ENCODE measurements at places on chromosomes 1 and 21.

DNA sequence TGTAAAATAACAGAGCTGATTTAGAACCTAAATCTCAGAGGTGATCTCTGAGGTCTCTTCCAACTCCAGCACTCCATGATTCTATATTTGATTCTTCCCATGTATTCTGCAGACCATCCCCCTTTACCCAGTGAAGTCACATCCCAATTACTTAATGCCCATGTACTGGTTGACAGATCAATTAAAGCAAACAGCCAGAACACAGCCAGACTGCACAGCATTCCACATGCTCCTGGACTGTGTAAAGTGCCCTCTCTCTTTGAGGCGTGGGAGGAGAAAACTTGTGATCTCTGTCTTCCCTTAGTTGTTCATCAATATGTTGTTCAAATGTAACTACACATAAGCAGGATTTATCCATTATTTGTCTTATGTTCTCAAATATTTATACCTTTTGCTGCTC lies 18.1 kb downstream of the NOS1AP start:
- DNase-seq: no peak

- no peak for DNase-seq
These were observed 2.4 kb upstream of the CEP350 start for GRCh38 chr1:179952186-179952585.

DNA sequence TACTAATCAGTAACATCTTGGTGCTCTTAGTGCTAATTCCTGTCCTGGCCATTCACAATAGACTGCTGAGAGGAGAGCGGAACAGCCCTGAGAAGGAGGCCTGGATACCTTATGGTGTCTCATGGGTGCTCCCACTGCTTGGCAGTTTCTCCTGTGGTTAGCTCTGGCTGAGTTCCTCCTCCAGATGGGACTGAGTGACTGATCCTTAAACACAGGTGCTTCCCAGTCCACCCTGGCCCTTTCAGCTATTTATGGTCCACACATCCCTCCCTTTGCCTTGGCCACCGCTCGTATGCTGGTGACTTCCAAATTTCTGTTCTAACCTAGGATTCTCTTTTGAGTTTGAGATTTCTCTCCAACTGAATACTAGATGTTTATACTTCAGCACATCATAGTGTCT lies 157.0 kb upstream of the CACNA1E start:
- DNase-seq: no peak

- DNase-seq: peak; percentile 47
These were observed 12.0 kb upstream of the RHBG start for GRCh38 chr1:156356875-156357534.

GRCh38 chr1:237228421-237228820 lies 186.4 kb downstream of the RYR2 start:
- DNase-seq: no peak

- peak; percentile 86 for DNase-seq
These were observed at the start of gene CLSTN1 for GRCh38 chr1:9823943-9824701. Gene CLSTN1 (minus strand): TSS chr1:9823965. CDS start chr1:9823733, 232 bp downstream.

GRCh38 chr1:22115286-22115685 lies 27.6 kb downstream of the WNT4 start:
- DNase-seq: no peak

Measured in activated T-cell treated with anti-CD3 and anti-CD28 coated beads for 24 hours (primary cell).